Left cardiac atrium (tissue), 4 donors: ENCODE measurements at places on chromosomes 13 and 19.

GRCh38 chr13:113292021-113292862, 4.8 kb upstream of the LAMP1 start:
- peak; percentile 47 for DNase-seq

DNA sequence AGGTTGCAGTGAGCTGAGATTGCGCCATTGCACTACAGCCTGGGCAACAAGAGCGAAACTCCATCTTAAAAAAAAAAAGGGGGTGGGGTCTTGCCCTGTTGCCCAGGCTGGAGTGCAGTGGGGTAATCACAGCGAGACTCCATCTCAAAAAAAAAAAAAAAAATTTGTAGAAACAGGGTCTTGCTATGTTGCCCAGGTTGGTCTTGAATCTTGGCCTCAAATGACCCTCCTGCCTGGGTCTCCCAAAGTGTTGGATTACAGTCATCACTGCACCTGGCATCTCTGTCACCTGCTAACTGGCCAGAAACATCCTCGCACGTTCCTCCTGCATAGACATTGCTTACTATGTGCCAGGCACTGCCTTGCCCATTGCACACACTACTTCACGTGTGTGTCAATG, 14.1 kb downstream of the RCN3 start:
- DNase-seq: no peak

- DNase-seq: no peak
These were observed 177.1 kb downstream of the RBM26 start for GRCh38 chr13:79228972-79229371.

DNA sequence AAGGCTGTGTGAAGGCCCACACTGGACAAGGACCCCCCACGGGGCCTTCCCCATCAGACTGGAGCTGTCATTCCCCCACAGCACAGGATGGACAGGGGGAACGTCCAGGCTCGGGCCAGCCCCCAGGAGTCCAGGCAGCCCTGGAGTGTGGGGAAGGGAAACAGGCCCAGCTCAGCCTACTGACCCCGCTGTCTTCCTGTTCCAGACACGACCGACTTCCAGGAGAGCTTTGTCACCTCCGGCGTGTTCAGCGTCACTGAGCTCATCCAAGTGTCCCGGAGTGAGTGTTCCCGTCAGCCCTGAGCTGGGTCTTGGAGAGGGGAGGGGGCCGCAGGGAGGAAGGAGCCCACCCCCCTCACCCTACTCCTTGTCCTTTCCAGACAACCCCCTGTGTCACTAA, 47.0 kb downstream of the SMIM24 start:
- no peak for DNase-seq

DNA sequence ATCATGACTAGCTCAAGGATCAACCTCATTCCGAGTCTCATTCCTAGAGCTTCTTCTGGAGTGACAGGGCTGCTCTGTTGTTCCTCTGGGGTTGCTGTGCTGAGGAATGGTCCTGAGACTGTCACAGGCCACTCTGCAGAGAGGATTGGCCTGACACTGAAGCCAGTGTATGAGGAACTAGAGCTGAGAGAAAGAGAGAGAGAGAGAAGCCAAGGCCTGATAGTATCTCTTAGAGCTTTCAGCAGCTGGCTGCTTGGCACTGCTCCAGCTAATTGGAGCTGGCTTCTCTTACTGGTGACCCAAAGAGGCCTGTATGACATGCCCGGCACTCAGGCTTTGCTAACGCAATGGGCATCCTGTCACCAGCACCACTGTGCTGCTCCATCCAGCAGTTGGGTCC, 73.4 kb upstream of the FLT1 start:
- peak; percentile 76 for DNase-seq

DNA sequence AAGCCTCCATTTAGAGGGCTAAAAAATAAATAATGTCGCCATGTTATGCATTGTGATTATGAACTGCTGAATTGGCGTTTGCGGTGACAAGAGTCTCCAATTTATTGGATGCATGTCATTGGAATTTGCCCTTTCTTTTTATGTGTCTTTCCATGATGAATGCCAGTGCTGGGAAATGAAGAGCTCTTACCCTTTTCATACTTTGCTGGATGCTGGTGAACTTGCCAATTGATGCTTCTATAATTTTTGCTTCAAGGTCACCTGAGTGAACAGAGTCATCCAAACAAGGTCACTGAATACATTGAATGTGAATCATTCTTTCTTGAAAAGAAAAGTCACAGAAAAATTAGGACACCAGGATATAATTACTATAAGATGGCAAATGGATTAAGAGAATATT, 348.2 kb downstream of the OXGR1 start:
- DNase-seq: no peak

GRCh38 chr13:106635616-106636015, 67.7 kb upstream of the ARGLU1 start:
- DNase-seq: no peak

- no peak for DNase-seq
These were observed 17.8 kb downstream of the TNFSF14 start for GRCh38 chr19:6651965-6652804.

- DNase-seq: no peak
These were observed 51.7 kb upstream of the RNF113B start for GRCh38 chr13:98228661-98229341.

DNA sequence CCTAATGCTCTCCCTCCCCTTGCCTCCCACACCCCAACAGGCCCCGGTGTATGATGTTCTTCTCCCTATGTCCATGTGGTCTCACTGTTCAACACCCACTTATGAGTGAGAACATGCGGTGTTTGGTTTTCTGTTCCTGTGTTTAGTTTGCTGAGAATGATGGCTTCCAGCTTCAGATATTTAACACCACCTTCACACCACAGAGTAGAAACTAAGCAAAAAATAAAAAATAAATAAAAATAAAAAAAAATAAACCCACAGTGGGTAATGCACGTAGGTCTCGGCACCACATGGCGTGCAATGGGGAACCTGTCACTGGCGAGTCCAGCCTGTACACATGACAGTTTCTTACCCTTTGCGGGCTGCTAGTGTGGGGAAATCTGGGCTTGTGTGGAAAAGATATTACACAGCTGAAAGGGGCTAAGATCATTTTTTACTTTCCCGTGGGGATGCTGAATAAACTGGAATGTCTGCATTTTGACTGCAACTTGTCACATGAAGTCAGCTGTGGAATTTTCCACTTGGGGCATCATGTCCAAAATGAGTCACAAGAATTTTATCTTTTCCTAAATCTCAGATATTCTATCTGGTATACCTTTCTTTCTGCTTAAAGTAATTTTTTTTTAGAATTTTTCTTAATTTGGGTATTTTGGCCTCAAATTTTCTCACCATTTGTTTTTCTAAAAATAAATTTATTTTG, 170.5 kb downstream of the IRS2 start:
- no peak for DNase-seq

DNA sequence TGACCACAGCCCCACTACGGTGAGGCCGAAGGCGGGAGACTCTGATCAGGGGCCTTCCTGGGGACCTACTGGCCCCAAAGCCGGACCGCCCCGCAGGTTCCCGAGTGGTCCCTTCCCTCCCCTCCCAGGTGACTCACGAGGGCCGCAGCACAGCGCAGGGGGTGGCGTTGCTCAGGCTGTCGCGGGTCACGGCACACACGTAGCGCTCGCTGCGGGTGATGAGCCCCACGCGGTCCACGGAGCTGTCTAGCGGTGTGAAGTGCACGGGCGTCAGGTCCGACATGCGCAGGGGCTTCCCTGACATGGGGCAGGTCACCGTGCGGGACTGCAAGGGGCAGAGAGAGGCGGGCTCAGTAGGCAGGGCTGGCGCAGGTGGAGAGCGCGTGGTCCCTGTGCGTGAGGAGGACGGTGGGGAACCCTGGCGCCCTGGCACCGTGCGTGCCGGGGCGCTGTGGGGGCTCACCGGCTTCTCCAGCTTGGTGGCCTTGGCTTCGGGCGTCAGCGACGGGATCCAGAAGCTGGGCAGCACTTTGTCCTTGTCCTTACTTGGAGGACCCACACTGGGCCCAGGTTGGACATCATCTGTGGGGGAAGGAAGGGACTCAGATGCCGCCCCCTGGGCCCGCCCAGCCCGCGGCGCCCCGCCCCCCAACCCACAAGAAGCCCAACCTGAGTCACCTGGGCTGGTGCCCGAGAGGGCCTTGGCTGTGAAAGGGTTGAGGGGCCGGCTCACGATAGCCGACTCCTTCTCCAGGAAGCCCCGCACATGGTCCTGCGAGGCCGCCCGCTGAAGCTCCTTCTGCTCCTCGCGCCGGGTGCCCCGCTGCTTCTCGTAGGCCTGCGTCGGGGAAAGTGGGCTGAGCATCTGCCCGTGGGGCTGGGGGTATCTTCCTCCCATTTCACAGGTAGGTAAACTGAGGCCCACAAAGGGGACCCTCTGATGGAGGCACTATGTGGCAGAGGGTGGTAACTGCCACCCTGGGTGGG, 23.7 kb downstream of the NOSIP start:
- DNase-seq: no peak

DNA sequence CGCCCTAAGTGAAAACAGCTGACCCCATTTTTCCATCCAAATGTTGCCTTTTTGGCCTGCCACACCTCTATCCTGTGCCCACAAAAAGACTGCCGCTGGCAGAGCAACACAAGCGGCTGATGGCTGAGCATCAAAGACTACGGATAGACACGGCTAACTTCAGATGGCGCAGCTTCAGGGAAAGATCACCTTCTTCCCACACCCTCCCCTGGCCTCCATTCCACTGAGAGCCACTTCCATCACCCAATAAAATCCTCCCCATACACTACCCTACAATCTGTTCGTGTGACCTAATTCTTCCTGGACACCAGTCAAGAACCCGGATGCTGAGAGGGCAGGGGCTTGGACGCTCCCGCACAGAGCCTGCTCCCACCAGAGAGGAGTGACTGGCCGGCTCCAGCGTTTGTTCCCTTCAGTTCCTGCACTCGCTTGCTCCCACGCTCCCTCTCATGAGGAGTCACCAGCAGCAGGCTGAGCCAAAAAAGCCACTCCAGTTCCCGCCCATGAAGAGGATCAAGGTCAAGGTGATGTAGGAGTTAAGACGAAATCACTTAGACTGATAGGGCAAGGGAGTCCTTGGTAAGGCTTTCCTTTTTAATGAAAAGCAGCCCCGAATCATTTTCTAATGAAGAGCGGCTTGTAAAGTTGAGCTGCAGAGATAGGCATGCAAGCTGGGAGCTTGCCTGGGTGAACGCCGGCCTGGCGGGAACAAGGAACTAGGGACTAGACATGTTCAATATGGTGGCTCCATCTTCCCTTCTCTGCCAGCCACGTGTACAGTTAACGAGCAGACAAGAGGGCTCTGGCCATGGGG, 35.7 kb downstream of the TSKS start:
- peak; percentile 80 for DNase-seq

GRCh38 chr19:16380943-16381755, 56.5 kb downstream of the KLF2 start:
- no peak for DNase-seq

GRCh38 chr19:2661615-2662014, 40.9 kb downstream of the GNG7 start:
- DNase-seq: no peak

- no peak for DNase-seq
These were observed 703 bp downstream of the KLF16 start for GRCh38 chr19:1862424-1863327.

GRCh38 chr13:33127009-33127551, 110.9 kb downstream of the KL start:
- peak; percentile 52 for DNase-seq

DNA sequence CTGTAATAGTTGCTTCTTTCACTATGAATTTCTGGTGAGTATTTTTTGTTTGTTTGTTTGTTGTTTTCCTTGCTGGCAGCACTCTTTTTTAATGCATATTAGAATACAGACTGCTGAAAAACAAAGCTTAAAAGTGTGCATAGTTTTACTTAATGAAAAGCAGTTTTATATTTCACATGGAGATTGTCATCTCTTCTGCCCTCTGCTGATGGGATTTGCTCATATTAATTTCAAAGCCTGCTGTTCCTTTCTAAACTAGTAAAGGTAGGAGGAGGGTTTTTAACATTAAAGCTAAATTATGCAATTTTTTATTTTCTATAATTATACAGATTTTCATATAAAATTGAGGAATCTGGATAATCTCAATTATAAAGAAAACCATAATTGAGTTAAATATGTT, 692.6 kb upstream of the SLITRK1 start:
- no peak for DNase-seq
